Activated CD8-positive, alpha-beta T cell treated with anti-CD3 and anti-CD28 coated beads for 36 hours (primary cell): ENCODE measurements at places on chromosomes 2 and 18. TPM values are rescaled to one million over a fixed set of nuclear protein-coding genes. Genes with fewer than 3 reads are reported as not detected.

Gene STPG4
- total RNA-seq: not detected

Gene BCL2
- 107 TPM for total RNA-seq

DNA sequence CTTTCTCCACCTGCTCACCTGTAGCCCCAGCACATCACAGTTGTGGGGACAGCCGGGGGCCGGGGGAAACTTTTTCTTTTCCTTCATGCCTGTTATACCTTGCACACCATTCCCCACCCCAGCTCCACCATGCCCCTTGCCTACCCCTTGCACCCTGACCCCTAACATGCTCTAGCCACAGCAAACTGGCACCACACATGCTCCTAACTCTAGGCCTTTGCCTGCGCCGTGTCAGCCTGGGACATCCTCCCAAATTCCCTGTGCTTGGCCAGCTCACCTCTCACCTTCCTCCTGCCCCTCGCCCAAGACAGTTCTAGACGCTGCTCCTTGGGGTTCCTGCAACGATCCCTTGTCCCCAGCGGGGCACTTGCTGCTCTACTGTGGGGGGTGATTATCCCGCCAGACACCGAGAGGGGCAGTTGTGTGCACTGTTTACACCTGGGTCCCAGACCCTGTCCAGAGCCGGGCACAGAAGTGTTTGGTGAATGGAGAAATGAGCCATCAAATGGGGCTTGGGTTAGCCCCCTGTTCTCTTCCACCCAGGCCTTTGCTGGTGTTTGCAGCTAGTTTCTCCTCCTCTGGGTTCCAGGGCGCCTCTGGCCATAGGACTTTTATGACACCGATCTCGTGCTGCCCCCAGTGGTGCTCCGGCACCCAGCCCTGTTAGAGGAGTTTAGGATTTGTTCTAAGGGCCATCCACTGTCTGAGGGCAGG lies 129.8 kb downstream of the CTIF start:
- H3K36me3 ChIP-seq: peaks cover 4% of the 10 kb centered on the region
- H3K27me3 ChIP-seq: no peaks in the 10 kb centered on the region
- no peak for DNase-seq
- H3K4me3 ChIP-seq: no peak overlapping the region
- no peak overlapping the region for H3K27ac ChIP-seq
- no peaks in the 10 kb centered on the region for H3K4me1 ChIP-seq

DNA sequence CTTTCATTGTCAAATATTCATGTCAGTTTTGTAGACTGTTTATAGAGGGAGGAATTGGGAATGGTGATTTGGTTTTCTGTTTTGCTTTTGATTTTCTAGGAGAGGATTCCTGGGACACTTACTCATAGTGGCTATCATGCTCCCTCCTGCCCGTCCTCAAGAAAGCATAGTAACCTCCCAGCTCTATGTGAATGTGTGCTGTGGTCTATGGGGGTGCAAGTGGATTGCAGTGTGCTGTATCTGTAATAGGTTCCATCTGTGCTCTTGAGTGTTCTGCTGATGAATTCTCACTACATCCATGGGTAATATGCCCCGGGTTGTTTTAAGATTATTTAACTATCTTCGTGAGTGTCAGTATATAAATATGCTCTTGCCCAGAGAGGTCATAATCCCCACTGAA lies 811.3 kb downstream of the CNTNAP5 start:
- no peaks in the 10 kb centered on the region for H3K27me3 ChIP-seq
- no peaks in the 10 kb centered on the region for H3K4me1 ChIP-seq
- DNase-seq: no peak
- no peak overlapping the region for H3K4me3 ChIP-seq

- H3K4me1 ChIP-seq: no peaks in the 10 kb centered on the region
- H3K27ac ChIP-seq: no peak overlapping the region
- no peak for DNase-seq
- H3K27me3 ChIP-seq: peaks cover 4% of the 10 kb centered on the region
Measured at GRCh38 chr2:240929364-240930095, 23.4 kb downstream of the CROCC2 start.

DNA sequence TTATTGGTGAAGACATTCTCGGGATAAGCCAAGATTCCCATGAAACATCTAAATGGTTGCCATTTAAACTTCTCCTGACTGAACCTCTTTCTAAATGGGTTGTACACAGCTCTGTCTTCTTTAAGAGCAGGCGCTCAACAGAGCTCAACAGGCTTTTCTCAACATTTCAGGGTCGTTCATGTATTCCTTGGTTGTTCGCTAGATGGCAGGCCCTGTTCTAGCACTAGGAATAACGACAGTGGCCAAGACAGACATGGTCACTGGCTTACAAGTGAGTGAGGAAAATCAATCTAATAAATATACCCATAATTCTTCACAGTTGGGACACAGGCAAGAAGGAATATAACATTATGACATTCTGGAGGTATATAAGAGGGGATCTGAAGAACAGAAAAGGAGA lies 154.5 kb downstream of the SMAD2 start:
- peaks cover 4% of the 10 kb centered on the region for H3K4me1 ChIP-seq
- no peak overlapping the region for H3K4me3 ChIP-seq
- no peak for DNase-seq
- H3K27me3 ChIP-seq: peaks cover 5% of the 10 kb centered on the region
- H3K27ac ChIP-seq: no peak overlapping the region
